ENCODE measurements at places on chromosomes 5 and 9.

DNA sequence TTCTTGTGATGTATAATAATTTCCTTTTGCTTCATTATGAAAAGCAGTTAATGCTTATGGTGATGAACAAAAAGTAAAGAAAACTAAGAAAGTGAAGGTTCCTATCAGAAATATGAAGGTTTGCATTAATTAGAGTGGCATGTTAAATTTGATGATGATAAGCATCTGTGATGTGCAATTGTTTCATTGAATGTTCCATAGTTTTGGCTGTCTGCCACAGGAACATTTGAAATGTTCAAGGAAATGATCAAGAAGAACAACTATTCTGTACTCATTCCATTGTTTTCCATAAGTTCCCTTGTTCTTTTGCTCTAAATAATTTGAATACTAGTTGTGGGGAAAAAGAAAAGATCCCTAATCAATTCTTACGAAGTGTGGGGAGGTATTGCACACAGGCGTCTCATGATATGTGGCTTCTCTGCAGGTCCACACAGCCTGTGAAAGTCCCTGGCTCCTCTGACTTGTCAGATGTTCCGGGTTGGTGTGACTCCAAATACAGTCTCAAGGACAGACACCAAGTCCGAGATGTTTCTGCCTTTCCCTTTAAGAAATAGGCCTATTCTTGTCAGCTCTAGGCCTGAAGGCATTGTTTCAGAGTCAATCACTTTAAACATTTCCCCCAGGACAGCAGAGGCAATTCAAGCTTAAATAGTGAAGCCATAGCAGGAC, 152.6 kb upstream of the MAST4 start:
- no peak for DNase-seq

GRCh38 chr5:149731332-149731616, 1.2 kb downstream of the PPARGC1B start:
- peak; percentile 90 for DNase-seq

GRCh38 chr5:150082889-150083288, 3.5 kb downstream of the CSF1R start:
- DNase-seq, result no peak

DNA sequence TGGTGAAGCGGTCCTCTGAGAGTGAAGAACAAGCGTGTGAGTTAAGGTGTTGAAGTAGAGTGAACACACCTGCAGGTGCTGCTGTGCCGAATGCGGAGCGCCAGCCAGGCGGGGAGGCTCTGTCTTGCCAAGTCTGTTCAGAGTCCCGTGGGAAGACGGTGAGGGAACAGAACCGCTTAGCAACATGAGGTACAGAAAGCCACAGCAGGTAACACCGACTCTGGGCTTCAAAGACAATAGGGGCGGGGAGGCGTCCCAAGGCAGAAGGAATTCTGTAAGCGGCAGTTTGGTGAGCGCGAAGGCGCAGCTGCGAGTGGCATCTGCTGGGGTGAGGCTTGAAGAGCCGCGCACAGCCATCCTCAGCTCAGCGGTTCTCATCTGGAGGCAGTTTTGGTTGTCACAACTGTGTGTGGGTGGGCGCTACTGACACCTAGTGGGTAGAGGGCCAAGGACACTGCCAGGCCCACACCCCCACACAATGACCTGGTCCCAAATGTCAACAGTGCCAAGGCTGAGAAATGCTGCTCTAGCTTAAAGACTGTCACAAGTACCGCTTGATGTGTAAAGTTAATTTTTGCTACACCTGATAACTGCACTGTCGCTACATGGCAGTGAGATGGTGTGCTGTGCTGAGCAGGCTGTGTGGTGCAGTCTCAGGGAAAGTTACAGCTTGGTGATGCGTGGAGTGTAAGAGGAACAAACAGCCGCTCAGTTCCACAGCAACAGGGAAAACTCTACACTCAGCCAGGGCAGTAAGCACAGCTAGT, 67.4 kb upstream of the TBC1D9B start:
- no peak for DNase-seq

DNA sequence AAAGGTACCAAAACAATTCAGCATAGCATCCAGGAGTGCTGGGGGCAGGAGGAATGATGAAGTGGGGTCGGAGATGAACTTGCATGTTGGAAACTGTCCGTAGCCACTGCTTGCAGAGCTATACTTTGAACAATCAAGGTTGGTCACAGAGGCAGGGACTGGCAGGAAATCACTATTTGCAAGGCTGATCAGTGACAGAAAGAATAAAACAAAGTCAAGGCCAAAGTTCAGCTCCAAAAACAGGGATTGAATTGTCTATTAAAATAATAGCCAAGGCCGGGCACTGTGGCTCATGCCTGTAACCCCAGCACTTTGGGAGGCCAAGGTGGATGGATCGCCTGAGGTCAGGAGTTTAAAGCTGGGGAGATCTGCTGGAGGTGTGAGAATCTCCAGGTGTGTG, 18.7 kb upstream of the SPRY4 start:
- no peak for DNase-seq

GRCh38 chr5:137136991-137137632, 362.0 kb downstream of the SPOCK1 start:
- no peak for DNase-seq

DNA sequence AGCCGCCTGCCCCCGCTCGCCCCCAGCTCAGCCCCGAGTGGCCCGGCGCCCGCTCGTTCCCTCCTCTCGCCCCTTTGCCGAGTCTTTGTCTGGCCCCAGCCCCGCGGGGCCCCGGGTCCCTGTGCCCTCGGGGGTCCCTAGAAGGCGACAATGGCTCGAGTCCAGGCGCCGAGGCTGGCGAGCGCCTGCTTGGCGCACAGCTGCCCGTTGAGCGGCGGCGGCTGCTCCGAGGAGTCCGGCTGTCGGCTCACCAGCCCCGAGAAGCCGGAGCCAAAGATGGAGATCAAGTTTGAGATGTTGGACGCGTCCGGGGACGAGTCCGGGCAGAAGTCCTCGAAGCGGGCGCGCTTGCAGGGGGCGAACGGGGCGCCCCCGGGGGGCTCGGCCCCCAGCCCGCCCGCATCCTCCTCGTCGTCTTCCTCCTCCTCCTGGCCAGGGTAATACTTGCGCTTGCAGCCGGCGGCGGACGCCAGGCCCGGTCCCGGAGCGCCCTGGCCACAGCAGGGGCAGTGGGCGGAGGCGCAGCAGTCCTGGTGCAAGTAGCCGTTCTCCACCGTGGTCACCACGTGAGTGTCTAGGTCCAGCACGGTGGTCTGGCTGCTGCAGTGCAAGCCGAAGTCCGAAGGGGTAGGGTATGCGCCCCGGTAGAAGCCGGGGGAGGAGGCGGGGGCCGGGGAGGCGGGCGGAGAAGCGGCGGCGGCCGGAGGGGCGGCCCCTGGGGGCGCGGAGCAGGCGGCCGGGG, 1.2 kb downstream of the IER5L start:
- peak; percentile 42 for DNase-seq

DNA sequence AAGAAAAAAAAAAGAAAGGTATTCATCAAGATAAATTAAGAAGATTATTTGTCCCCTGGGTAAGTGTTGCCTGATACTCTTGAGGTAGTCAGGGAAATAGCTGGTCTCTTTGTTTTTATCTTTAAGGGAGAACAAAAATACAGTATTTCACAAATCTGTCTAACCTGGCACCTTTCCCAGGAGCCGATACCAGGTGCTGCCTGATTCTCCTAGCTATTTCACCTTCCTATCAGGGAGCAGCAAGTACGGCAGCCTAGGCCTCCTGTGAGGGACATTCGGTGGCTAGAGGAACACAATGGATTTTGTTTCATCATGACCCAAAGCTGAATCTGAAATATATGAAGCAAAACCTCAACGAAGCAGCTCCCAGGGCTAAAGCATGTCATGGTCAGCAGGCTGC, 86.0 kb downstream of the TARS1 start:
- DNase-seq, result no peak

- DNase-seq, result no peak
Observed at GRCh38 chr9:124709292-124709690, 61.8 kb downstream of the NR6A1 start.

DNA sequence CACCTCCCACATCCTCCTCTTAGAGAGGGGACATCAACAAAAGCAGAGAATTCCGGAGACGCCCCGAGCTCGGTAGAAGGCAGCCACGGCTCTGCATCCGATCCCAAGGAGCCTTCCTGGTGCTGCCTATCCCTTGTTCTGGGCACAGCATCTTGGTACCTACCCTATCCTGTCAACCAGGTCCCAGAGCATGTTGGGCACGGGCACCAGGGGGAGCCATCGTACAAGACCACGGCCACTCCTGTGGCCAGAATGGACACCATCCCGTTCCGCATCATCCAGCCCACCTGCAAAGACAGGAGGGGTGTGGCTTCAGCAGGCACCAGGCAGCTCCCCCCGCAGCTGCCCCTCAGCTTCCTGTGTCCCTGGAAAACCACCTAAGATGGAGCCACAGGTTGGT, 62.7 kb upstream of the ZNF354A start:
- DNase-seq, result no peak

DNA sequence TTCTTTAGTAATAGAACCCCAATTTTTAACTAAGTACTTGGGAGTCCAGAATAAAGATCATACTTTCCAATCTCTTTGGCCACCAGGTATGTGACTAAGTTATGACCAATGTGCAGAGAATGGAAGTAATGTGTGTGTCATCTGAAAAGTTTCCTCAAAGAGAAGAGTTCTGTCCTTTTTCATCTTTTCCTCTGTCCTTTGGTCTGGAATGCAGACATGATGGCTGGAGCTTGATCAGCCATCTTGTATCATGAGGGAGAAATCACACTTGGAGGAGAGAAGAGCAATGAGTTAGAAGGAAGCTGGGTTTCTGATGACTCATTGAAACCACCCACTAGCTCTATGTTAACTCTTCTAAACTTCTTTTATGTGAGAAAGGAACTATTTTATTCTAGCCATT, 5.5 kb upstream of the CPEB4 start:
- DNase-seq, result no peak

- no peak for DNase-seq
Observed at GRCh38 chr5:58255386-58255785, 204.5 kb downstream of the PLK2 start.

- no peak for DNase-seq
Observed at GRCh38 chr9:129483415-129484351, 137.2 kb downstream of the C9orf50 start.

DNA sequence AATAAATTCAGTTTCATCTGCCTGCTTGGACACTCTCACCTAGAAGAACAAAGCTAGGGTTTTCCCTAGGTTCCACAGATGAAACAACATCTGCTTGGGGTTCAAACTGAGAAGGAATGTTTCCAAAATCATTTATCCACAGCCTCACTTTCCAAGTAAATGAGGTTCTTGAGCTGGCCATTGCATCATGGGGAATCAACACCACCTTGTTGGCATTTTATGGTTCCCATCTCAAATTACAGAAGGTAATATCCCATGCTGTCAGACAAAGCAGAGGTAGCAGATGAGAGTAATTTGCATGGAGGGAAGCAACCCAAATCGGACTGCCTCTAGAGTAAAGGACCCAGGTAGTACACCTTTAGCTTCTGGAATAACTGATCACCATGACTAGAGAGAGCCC, 10.5 kb upstream of the NR4A3 start:
- no peak for DNase-seq

DNA sequence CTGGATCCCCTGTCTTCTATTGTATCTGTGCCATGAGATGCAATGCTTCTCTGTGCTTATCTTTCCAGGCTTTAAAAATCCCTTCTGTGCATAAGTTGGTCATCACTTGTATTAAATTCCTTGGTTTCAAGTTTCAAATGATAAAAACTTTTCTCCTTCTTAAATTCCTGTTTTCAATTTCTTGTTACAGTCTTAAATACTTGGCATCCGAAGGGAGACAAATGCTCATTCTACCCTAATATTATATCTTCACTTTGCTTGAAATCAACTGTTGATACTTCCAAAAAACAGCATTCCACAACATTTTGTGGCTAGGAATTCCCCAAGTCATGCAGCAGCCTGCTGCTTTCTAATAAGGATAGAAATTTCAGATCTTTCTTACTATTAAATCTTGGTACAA, 413.2 kb upstream of the ACTBL2 start:
- DNase-seq, result no peak

GRCh38 chr5:168020542-168021294, 270.7 kb upstream of the WWC1 start:
- no peak for DNase-seq

GRCh38 chr9:137007816-137008270, 11.5 kb upstream of the CLIC3 start:
- DNase-seq, result no peak

DNA sequence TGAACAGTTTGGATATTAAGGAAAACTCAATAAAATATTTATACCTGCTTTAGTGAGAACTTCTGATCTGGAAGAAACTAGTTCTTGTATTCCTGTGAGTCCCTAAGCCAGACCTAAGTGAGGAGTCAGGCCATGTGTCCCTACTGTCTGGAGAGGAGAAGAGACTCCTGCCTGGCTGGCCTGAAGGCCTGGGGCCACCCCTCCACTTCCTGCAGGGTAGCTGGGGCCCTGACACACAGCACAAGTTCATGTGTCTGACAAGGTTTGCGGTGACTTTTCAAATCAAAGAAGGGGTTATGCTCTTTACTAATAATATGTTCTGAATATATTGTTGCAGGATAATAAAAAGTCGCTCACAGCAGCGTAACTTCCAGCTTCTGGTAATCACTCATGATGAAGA, 16.1 kb upstream of the IL13 start:
- no peak for DNase-seq

- DNase-seq, result no peak
Observed at GRCh38 chr5:31626156-31626555, 12.8 kb upstream of the PDZD2 start.

DNA sequence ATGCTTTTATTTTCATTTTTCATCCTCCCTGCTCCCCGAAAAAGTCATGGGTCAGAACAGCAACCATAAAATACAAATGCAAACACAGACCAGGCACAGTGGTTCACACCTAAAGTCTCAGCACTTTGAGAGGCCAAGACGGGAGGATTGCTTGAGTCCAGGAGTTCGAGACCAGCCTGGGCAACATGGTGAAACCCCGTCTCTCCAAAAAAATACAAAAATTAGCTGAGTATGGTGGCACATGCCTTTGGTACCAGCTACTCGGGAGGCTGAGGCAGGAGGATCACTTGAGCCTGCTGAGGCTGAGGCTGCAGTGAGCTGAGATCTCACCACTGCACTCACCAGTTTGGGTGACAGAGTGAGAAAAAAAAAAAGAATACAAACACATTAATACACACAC, 60.3 kb downstream of the ARHGEF37 start:
- no peak for DNase-seq

DNA sequence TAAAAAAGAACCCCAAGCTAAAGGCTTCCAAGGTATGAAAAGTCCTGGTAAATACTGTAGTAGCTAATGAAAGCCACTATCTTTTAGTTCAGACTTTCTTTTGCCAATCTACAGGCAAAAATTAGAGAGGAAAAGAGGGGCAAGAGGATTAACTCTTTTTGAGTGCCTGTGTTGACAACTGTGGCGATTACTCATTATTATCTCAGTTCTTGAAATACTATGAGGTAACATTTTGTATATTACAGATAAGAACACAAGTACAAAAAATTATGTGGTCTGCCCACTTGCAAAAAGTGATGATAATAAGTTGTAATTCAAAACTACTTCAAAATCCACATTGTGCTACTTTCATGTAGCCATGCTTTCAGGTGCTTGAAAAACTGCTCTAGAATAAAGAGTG, 144.0 kb downstream of the DTWD2 start:
- DNase-seq, result no peak

GRCh38 chr5:54743997-54744788, 226.6 kb downstream of the SNX18 start:
- peak; percentile 57 for DNase-seq
